Activated CD4-positive, CD25-positive, alpha-beta regulatory T cell treated with anti-CD3 and anti-CD28 coated beads, Interleukin-2, amount 50 U/mL, for 16 hours (primary cell): ENCODE measurements at places on chromosomes 16 and 17.

- no peak for DNase-seq
These were observed 28.0 kb upstream of the LITAF start for GRCh38 chr16:11614587-11615175.

DNA sequence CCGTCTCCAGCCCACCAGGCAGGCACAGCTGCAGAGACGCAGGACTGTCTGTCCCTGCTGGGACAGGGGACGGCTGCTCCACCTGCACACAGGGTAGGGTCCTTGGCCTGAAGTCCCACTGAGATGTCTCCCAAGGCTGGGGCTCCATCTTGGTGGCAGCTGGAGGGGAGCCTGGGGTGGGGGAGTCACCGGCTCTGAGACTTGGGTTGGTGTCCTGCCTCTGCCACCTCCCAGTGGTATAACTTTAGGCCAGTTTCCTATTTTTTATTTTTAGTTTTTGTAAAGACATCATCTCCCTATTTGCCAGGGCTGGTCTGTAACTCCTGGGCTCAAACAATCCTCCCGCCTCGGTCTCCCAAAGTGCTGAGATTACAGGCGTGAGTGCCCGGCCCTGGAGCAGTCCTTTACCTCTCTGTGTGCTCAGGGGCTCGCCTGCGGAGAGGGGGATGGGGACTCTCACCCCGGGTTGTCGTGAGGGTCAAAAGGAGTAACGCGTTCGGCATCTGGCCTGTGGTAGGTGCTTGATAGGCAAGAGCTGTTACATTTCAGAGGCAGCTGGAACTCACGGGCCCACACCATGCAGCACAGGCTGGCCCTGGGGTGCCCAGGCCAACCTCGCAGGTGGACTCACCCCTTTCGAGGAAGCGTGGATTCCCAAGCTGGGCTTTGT lies 46.6 kb upstream of the DOC2B start:
- no peak for DNase-seq

DNA sequence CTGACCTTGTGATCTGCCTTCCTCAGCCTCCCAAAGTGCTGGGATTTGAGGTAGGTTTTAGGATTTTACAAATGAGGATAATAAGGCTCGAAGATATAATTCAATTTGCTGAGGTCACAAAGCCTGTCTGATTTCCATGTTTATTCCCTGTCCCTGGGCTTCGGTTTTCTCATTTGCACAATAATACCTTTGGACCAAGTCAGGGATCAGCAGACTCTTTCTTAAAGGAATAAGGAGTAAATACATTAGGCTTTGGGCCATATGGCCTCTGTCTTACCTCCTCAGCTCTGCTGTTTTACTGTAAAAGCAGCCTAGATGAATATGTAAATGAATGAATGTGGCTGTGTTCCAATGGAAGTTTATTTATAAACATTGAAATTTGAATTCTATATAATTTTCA lies 442.8 kb downstream of the HS3ST4 start:
- no peak for DNase-seq

DNA sequence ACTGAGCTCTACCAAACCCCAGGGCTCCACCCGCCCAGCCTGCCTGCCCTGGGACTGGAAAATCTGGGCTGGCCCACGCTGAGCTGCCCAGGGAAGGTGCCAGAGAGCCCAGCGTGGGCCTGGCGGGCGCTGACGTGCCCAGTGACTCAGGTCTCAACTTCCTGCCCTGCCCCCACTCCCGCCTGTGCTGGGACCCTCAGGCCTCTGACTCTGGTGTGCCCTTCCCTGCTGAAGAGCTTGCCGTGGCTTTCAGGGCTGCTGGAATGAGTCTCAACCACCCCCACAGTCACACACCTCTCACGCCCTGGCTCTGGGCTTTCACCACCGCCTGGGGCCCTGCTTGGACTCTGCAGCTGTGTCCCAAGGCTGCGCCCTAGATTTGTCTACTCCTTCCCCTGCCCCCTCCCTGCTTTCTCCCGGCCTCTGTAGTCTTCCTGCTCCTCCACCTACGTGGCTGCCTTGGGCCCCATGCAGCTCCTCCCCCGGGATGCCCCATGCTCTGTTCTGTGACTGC lies 10.4 kb downstream of the LLGL1 start:
- no peak for DNase-seq
